ENCODE measurements at places on chromosomes 11 and 22. TPM values are rescaled to one million over a fixed set of nuclear protein-coding genes. Genes with fewer than 3 reads are reported as not detected.

- no peaks in the 10 kb centered on the region for H3K36me3 ChIP-seq
- H3K27me3 ChIP-seq: no peaks in the 10 kb centered on the region
- no peak for DNase-seq
- H3K4me1 ChIP-seq: peaks cover 4% of the 10 kb centered on the region
Measured at GRCh38 chr11:201966-202365, 5.2 kb downstream of the BET1L start.

DNA sequence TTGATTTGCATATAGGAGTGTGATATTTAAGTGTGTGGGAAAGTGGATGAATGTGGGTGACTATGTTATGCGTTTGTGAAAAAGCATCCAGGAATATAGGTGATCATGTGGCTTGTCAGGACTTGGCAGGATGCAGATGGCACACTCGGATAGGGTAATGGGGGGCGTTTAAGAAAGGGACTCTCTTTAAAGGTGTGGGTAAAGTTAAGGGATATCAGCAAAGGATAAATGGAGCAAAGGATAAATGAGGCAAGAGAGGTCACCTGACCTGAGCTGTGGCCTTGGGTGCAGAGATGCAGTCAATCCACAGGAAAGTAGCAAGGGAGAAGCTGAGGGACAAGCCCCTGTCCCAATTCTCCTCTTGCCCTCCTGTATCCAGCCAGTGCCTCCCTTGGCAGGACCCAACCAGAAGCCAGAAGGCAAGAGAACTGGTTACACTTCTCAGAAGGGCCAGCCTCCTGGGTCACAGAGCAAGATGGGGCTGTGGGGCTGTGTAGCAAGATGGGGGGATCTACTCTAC lies 47.5 kb upstream of the GRAMD1B start:
- no peaks in the 10 kb centered on the region for H3K4me1 ChIP-seq

DNA sequence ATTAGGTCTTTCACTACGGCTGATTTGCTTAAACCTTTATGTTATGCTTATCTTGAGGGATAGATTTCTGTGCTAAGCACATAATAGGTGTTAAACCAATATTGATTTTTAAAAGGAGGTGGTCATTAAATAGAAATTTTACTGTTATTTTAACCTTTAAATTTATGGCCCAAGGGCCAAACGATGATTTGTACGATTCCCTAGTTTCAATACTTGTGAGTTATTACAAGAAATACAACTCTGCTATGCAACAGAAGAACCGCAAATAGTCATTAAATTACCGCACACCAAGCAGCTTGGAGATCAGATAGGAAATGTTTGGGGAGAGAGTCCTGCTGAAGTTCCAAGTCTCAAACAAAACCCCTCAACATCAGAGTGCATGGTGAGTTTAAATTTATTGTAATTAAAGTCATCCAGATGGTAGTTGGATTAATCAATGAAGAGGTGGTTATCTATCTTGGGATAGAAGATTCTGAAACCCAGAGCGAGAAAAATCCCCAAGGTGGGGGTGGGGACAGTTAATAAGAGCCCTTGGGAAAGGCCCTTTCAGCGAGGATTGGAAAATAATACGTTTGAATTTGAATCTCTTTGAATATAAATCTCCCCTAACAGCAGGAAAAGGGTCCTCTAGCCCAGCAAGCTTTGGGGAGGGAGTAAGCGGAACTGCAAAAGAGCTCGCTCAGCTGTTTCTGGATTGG lies 805 bp upstream of the QSER1 start:
- peak overlapping the region; percentile 97 for H3K4me3 ChIP-seq
- no peak for DNase-seq
- H3K27me3 ChIP-seq: no peaks in the 10 kb centered on the region

The GLYATL2 gene
- total RNA-seq: 2.7 TPM

DNA sequence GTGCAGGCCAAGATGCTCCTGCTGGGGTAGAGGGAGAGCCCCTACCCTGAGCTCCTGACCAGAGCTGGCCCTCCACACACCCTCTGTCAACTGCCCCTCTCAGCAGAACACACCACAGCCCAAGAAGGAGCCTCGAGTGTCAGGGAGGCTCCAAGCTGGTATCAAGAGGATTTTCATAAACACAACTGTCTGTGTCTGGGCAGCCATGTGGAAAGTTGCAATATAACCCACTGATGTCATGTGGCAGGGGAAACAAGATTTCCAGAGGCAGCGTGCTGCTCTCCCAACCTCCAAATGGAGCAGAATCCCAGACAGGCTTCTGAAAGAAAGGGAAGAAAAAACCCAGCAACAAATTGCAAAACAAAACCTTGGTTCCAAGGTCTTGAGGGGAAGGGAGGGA lies 569.9 kb downstream of the BUD13 start:
- H3K36me3 ChIP-seq: no peaks in the 10 kb centered on the region
- no peak overlapping the region for H3K27ac ChIP-seq
- H3K27me3 ChIP-seq: no peaks in the 10 kb centered on the region
- no peak for DNase-seq
- H3K4me3 ChIP-seq: no peak overlapping the region
- peaks cover 4% of the 10 kb centered on the region for H3K4me1 ChIP-seq

The PAX6 gene
- total RNA-seq: 215 TPM

DNA sequence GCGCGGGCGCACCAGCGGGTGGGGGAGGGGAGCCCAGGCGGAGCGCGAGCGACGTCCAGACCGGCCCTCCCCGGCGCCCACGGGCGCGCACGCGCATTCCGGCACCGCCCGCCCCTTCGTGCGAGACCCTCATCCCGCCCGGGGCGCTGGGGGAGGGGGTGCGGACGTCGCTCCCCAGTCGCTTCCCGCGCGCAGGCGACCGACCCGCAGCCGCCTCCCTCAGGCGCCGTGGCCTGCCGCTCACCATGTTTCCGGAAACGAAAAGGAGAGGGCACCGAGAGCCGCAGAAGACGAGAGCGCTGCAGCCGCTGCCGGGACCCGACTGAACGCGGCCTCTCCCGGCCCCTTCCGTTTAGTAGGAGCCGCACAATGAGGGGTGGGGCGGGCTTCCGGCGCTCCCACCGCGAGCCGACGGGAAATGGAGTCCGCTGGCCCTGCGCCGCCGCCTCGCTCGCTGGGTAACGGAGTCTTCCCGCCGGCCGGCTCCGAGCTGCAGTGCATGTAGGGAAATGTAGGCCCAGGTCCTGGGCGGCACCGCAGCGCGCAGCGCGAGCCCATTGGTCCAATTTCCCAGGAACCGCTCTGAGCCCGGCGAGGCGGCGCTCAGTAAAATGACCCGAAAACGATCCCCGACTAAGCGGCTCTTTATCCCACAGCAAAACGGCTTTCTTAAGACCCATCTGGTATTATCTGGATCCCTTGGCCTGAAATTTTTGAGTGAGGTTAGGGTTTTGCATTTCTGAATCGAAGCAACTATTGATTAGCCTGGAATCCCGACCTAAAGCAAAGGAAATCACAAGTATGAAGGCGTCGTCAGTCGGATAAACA lies at the start of gene CFL1:
CFL1 (minus strand) TSS at position 328 of the 828 bp plus-strand sequence; CDS start at position 247, 81 bp downstream.
- DNase-seq: peak; percentile 99
- H3K27ac ChIP-seq: peak within 1 kb of the TSS; percentile 95
- H3K4me3 ChIP-seq: peak within 1 kb of the TSS; percentile 87
- H3K4me1 ChIP-seq: peaks cover 10% of the 10 kb centered on the region
- peaks cover 7% of the 10 kb centered on the region for H3K36me3 ChIP-seq
- no peaks in the 10 kb centered on the region for H3K27me3 ChIP-seq

The CRYAB gene
- total RNA-seq: not detected

- H3K27me3 ChIP-seq: no peaks in the 10 kb centered on the region
- no peak overlapping the region for H3K4me3 ChIP-seq
- DNase-seq: no peak
Measured at GRCh38 chr11:4960877-4961276, 5.4 kb upstream of the OR51A2 start.

GRCh38 chr11:46119352-46120216 lies 1.7 kb downstream of the PHF21A start:
- no peaks in the 10 kb centered on the region for H3K36me3 ChIP-seq
- peak; percentile 71 for DNase-seq
- H3K27ac ChIP-seq: peak overlapping the region; percentile 86

DNA sequence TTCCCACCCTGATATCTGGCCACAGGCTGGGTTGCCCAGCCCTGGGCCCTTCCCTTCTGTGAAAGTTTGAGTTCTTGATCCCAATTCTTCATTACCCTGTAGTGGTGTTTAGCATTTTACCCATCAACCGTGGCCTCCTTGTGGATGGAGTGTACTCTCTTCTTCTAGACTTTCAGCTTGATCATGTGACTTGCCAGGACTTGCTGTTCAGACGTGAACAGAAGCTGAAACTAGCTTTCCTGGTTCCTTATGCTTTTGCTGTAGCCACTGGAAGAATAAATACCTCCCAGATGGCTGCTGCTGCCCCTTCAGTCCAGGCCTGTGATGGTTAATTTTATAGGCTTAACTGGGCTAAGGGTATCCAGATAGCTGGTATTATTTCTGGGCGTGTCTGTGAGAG lies 32.7 kb upstream of the DAGLA start:
- H3K36me3 ChIP-seq: no peaks in the 10 kb centered on the region
- no peak overlapping the region for H3K27ac ChIP-seq
- H3K4me1 ChIP-seq: peaks cover 12% of the 10 kb centered on the region
- H3K4me3 ChIP-seq: no peak overlapping the region
- DNase-seq: no peak

GRCh38 chr11:356610-357009 lies 12.7 kb upstream of the B4GALNT4 start:
- no peaks in the 10 kb centered on the region for H3K36me3 ChIP-seq
- DNase-seq: no peak
- H3K4me3 ChIP-seq: no peak overlapping the region
- H3K27ac ChIP-seq: no peak overlapping the region
- peaks cover 13% of the 10 kb centered on the region for H3K4me1 ChIP-seq

GRCh38 chr22:49235463-49236300 lies 592.0 kb downstream of the BRD1 start:
- peaks cover 16% of the 10 kb centered on the region for H3K4me1 ChIP-seq
- no peaks in the 10 kb centered on the region for H3K27me3 ChIP-seq
- no peak overlapping the region for H3K4me3 ChIP-seq
- no peak overlapping the region for H3K27ac ChIP-seq
- H3K36me3 ChIP-seq: no peaks in the 10 kb centered on the region

The WNT7B gene
- total RNA-seq: 3.5 TPM

The MMP8 gene
- total RNA-seq: not detected

The PRR5 gene
- 4.0 TPM for total RNA-seq

DNA sequence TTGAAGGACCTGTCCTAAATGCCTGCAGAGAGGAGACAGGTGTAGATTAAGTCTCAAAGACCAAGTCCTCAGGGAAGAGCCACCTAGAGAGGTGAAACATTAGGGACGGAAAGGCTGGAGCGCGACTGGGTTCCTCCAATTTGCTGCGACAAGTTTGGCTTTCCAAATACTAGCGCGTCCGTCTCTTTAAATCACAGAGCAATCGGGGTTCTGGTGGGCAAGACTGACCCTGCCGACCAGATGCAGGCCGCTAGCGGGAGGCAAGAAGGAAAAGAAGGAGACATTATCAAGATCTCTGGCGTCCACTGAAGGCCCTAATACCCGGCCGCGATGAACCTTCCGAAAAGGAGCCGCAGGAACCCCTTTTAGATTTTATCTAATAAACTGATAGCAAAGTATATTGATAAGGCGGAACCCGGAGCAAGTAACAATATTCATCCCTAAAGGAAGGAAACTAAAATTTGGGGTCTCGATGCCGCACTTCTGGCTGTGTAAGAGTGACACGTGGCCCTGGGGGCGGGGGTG lies 128.2 kb upstream of the C11orf58 start:
- no peaks in the 10 kb centered on the region for H3K36me3 ChIP-seq
- peak; percentile 15 for DNase-seq
- H3K4me3 ChIP-seq: peak overlapping the region; percentile 16

GRCh38 chr11:11510939-11511338 lies 110.9 kb downstream of the GALNT18 start:
- H3K4me3 ChIP-seq: no peak overlapping the region
- H3K27ac ChIP-seq: no peak overlapping the region
- no peaks in the 10 kb centered on the region for H3K36me3 ChIP-seq
- DNase-seq: peak; percentile 46
- H3K27me3 ChIP-seq: no peaks in the 10 kb centered on the region

- no peaks in the 10 kb centered on the region for H3K27me3 ChIP-seq
- H3K4me3 ChIP-seq: no peak overlapping the region
- no peaks in the 10 kb centered on the region for H3K36me3 ChIP-seq
- peaks cover 7% of the 10 kb centered on the region for H3K4me1 ChIP-seq
- no peak for DNase-seq
Measured at GRCh38 chr11:30504468-30504867, 81.7 kb downstream of the MPPED2 start.

DNA sequence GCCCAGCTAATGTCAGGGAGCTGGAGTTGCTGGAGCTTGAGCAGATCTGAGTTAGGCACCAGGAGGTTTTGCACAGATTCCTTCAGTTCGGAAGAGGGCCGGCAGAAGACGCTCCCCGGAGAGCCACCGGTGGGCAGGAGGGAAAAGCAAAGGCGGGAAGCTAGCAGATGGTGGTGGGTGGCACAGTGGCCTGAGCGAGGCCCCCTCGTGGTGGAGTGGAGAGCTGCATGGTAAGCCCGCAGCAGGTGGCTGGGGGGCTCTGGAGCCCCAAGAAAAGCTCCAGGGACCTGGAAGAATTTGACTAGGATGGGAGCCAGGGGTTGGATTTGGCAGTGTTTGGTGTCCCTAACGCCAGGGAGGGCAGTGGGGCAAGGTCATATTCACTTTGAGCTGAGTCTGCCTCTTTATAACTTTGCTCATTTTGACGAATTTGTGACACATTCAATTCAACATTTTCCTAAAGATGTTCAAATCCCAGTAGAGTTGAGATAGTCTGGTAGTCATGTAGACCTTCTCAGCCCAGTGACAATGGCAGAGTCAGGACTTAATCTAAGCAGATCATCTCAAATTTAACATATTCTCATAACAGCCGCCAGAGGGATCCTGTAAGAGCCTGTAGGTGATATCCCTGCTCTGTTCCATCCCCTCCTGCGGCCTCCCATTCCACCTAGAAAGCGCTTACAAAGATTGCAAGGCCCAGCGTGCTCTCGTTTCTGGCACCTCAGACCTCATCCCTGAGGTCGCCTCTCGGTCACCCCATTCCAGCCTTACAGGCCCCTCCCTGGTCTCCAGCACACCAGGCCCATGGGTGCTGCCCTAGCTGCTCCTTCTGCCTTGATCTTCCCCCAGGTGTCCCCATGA lies 57.9 kb downstream of the TRIM29 start:
- no peaks in the 10 kb centered on the region for H3K36me3 ChIP-seq
- H3K4me1 ChIP-seq: no peaks in the 10 kb centered on the region
- DNase-seq: no peak
- no peak overlapping the region for H3K27ac ChIP-seq

The KREMEN1 gene
- 1.4 TPM for total RNA-seq

Measured in neural progenitor cell (in vitro differentiated cells).